ENCODE measurements at places on chromosomes 2 and 18.
A peak's percentile ranks its signal among the peaks of the same experiment; 100 is the strongest.

- no peak for DNase-seq
Measured at GRCh38 chr2:165776796-165777195, 17.3 kb downstream of the GALNT3 start.

DNA sequence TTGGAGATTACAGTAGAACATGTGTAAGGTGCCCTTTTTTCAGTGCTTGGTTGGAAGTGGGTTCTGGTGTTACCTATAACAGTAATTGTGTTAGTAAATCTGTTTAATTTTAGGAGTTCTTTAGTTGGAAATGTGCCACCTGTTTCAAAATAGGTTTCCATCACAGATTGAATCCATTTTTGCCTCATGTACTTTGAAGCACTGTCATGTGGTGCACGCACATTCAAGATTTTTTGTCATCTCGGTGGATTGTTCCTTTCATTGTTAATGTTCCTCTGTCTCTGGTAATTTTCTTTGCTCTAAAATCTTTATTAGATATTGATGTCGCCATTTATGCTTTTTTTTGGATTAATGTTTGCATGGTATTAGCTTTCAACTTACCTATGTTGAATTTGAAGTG, 1.3 kb downstream of the ATP9B start:
- DNase-seq: no peak

GRCh38 chr2:30223413-30223874, 7.9 kb upstream of the LBH start:
- no peak for DNase-seq

GRCh38 chr2:101545950-101546349, 71.0 kb upstream of the RFX8 start:
- no peak for DNase-seq

DNA sequence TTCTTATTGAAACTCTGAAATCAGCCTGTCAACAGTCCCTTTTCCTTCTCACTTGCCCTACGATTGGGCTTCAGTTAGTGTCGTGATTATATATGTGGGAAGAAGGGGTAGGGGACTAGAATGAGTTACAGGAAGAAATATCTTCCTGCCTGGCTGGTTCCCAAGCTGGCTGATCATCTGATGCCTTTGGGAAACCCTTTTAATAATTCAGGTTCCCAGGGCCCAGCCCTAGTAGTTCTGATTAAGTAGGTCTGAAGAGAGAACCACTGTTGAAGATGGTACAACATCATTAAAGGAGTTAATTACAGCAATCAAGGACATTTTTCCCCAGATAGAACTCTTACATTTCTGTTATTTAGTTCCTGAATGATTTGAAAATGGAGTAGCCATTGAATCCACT, 110.1 kb upstream of the EML6 start:
- DNase-seq: no peak

- no peak for DNase-seq
Measured at GRCh38 chr18:31185186-31185950, 22.7 kb upstream of the DSC1 start.

GRCh38 chr2:8628179-8628865, 53.5 kb upstream of the ID2 start:
- no peak for DNase-seq

DNA sequence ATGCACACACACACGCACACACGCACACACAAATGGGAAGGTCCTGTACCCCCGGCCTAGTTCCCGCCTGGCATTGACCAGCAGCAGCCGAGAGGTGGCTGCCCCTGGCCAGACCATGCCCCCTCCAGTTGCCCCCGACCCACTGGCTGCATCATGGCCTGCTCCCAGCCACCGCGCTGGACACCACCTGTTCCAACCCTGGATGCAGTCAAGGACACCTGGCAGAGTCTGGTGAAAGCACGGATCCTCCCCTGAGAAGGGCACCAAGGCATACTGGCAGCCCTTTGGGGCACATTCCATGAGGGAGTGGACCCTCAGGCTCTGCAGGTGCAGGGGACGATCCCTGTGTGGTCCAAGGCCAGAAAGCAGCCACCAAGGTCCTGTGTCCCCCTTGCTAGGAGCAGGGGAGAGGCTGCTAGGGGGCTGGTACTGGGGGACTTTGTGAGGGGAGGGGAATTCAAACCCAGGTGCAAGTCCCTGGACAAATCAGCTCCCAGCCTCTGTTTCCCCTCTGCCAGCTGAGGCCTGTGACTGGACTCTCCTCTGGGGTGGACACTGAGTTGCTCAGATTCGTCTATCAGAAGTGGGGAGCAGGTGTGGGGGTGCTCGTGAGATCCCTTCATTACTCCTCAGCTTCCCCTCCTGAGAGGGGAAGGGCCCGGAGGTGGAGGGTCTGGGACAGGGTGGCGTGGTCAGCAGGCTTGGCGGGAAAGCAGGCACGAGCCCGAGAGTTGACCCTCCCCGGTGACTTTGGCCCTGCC, 3.5 kb downstream of the ESPNL start:
- no peak for DNase-seq

DNA sequence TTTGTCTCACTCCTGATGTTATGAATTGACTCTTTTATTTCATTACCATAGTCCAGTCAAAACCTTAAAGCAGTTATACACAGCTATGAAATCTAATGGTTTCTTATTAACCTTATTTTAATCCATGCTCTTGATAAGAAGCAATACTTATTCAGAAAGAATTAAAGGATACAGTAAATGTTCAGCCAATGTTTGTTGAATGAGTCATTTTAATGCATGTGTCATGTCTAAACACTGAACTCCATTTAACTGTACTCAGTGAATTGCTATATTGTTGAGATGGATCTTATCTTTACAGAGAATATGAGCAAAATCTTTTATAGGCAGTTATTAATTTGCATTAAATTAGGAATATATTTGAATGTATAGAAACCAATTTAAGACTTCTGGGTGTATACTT, 135.1 kb upstream of the TFPI start:
- no peak for DNase-seq

DNA sequence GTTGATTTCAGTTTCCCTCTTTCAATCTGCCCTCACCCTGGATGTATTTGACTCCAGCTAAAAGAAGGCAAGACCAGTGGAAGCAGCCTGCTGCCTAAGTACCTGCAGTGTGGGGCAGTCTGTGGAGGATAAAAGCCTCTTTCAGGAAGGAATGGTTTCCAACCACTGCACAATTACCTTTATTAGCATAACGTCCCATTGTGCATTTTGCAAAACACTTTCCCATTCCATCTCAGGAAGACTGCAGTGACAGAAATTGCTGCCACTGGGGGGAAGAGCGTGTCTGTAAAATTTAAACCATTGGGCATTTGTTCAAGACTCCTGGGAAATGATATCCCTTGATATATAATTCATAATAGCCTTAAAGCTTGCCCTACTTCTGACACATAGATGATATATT, 26.2 kb downstream of the CYRIA start:
- DNase-seq: no peak

DNA sequence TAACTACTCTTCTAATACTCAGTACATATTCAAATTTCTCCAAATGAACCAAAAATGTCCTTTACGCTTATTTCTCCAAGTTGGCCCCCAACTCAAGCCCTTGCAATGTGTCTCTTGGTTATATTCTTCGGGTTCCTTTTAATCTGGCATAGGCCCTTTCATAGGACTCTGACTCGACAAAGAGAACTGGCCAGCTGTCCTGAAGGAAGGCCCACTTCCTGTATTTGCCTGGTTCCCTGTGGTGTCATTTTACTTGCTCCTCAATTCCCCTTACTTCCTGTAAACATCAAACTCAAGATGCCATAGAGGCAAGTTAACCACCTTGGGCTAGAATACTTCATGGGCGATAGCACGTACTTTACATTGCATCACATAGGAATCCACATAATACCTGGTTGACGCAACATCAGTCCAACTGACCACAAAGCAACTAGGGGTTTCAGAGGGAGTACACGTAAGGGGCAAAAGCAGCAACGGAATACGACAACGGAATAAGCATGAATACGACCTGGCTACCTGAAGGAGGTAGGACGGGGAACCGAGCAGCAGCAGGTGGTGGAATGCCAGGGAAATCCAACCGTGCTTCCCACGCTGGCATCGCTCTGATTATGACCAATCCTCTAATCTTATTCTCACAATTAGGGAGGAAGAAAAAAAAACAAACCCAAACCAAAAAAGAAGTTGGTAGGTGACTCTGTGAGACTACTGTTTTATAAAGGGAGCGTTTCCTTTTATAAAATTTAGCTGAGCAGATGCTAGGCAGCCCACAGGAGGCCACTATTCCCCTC, 823 bp upstream of the GORASP2 start:
- DNase-seq: no peak

- no peak for DNase-seq
Measured at GRCh38 chr2:242011991-242012764, 142.6 kb downstream of the RTP5 start.

DNA sequence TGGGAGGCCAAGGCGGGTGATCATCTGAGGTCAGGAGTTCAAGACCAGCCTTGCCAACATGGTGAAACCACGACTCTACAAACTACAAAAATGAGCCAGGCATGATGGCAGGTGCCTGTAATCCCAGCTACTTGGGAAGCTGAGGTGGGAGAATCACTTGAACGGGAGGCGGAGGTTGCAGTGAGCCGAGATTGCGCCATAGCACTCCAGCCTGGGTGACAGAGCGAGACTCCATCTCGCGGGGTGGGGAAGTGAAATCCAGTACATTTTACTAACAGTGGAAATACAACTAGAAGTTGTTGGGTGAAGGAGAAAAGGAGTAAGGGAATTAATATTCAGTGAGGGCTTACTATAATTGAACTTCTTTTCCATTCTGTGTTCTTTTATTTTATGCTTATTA, 13.2 kb upstream of the ENOSF1 start:
- no peak for DNase-seq

DNA sequence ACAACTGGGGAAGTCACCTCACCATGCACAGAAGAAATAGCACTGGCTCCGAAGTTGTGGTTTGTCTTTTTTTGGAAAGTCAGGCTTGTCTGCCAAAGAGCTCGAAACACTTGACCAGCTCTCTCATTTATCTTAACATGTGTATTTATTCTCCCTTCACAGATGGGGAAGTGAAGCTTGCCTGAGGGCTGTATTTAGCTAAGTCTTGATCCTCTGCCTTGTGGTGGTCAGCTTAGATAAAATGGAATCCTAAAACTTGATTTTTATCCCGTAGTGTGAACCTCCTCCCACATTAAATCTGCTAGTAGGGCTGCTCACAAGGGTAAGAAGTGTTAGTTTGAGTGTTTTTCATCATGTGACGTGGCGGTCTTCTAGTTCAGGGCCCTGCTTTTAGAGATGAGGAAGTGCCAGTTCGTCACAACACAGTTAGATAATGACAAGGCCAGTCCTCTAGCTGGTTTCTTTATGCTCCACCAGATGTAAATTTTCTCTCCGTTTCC, 89.7 kb downstream of the TMEM247 start:
- no peak for DNase-seq

GRCh38 chr2:136392897-136393505, 275.1 kb upstream of the CXCR4 start:
- DNase-seq: no peak

DNA sequence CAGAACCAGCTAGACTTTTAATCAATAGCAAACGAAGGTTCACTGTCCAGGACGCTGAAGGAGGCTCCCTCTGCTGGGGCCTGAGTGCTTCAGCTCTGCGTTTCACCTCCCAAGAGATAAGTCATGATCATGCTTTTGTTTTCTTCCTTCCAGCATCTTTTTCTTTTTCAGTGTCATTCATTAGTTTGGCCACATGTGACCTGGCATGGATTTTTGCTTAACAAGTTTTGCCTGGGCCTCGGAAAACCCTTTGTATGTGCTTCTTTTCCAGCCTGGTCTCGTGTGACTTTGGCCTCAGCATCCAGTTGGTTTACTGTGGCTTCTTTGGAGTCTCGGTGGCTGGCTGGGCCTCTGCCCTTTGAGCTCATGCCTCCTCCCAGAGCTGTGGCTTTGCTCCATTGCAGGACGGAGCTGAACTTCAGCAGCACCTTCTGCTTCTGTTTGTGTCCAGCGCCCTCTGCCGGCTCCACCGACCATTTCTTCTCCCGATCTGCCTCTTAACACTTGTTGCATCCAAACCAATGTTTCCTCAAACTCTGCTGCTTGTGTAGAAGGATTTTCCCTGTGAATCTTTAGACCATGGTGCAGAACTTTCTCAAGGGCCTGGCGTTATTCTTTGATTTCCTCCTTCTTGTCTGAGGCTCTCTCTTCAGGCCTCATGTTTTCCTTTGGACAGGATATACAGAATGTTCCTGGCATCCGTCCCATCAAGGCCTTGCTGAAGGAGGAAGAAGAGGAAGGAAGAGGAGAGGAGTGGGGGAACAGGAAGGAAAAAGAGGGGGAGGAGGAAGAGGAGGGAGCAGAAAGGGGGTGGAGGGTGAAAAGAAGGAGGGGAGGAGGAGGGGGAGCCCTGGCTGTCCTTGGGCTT, 23.6 kb upstream of the HES6 start:
- peak; percentile 59 for DNase-seq

- no peak for DNase-seq
Measured at GRCh38 chr2:178674122-178674521, 133.1 kb downstream of the TTN start.

- DNase-seq: no peak
Measured at GRCh38 chr2:100823665-100824438, 3.9 kb downstream of the NPAS2 start.

- DNase-seq: no peak
Measured at GRCh38 chr18:74825460-74825859, 227.8 kb downstream of the ZNF407 start.

DNA sequence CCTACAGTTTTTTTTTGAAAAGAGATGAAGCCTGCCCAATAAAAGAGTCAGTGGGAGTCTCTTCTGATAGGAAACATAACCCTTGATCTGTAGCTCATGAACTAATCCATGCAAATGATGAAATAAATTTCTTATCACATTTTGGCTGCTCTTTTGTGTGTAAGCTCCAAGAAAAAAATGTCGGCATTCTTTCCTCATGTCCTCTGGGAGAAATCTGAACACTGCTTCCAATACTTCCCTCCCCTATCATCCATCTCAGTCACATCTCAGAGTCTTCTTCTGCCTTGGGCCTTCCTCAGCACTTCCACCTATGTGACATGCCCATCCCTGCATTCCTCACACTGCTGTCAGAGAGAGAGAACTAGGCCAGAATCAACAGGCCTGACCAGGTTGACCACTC, 395.7 kb upstream of the ST6GAL2 start:
- no peak for DNase-seq

DNA sequence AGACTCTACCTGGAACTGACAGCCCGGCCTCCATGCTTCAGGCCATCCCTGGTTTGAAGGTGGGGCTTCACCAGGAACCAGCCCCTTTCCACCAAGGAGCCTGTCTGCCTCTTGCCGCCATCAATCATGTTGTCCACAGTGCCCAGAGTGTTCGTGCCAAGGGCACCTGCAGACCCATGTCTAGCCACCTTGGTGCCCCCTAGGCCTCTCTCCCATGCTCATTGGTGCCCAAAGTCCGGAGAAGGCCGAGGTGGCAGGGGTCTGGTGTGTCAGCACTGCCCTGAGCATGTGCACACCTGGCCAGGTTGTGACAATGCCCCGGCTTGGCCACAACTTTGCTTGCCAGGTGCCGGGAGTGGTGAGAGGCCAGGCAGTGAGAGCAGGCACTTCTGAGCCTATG, 114.8 kb downstream of the COPS8 start:
- no peak for DNase-seq

DNA sequence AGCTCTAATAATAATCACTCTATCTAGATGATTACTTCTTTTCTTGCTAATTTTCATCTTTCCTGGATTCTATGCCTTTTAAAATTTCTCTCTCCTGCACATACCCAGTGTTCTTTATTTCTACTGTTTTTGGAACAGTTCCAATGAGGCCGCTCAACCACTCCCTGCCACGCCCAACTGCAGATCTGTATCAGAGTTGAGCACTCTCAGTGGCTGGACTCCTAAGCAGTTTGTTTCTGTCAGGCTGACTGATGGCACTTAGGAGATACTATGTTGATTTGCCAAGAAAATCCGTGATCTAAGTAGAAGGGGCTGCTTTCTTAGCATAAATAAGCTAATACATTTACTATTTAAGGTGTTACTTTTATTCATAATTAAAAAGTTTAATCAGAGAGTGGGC, 192.8 kb downstream of the ARHGAP15 start:
- no peak for DNase-seq

- no peak for DNase-seq
Measured at GRCh38 chr2:66013456-66013855, 421.5 kb upstream of the MEIS1 start.

Measured in activated gamma-delta T cell treated with anti-CD3 and anti-CD28 coated beads, Interleukin-2, amount 50 U/mL, for 16 hours (primary cell).